ENCODE measurements at places on chromosomes 3 and 15.

DNA sequence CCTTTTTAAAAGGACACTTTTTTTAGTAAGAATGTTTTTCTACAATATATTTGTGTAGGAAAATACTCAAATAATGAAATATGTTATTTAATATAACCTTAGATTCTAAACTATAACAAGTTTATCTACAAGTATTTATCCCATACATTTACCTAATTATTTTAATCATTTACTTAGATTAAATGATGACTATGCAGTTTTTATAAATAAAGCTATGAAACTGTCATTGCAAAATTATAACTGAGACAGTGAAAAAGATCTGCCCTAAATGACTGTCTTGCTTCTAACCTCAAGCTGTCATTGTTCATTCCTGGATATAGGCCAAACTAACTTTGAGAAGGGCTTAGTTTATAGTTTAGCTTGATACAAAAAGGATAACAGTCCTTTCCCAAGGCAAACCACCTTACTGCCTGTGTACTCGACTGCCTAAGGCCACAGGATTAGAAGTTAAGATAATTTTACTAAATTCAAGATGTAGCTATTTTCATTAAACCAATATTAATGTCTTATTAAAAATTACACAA, 84.1 kb downstream of the GLDN start:
- DNase-seq, result no peak

- DNase-seq, result no peak
Measured at GRCh38 chr3:56782215-56782614, 19.5 kb downstream of the ARHGEF3 start.

DNA sequence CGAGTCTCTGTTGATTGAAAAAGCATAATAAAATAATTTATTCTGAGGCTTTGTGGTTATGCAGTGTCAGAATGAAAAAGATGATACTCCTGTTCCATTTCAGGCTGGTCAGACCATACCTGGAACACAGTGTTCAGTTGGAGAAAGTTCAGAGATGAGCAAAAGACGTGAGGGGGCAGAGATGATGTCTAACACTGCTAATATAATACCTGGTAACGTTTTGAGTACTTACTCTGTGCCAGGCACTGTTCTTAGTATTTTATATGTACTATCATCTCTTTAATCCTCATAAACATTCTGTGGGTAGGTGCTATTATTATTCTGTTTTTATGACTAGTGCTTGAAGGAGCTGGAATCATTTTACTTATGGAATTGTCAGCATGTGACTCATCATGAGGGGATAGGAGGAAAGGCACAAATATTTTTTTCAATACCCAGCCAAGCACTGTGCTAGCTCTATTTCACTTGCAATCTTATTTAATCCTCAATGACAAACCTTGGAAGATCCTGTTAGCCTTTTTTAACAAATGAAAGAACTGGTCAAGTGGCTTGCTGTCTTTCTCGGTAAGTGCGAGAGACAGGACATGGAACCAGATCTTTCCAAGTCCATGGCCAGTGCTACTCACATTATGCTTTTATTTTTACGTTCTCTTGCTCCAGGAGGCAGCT, 31.8 kb downstream of the IQGAP1 start:
- peak; percentile 43 for DNase-seq

GRCh38 chr15:69780374-69780773, 317.3 kb downstream of the TLE3 start:
- no peak for DNase-seq

DNA sequence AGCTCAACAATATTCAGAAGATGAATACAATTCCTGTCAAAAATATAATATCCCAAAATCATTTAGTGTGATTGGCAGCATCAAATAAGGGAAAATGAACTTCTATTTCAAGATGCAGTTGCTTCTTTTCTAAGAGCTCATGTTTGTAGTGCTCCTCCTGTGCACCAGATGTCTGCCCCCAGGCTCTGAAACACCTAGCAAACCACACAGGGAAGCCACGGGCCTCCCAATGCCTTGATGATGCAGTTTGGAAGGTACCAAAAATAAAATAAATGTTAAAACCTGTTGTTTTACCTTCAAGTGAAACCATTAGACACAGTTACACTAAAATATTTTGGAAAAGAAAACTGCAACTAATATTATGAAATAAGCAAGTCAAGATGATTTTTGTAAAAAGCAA, 22.2 kb downstream of the CFAP20DC start:
- no peak for DNase-seq

- no peak for DNase-seq
Measured at GRCh38 chr3:26345613-26346012, 277.0 kb upstream of the LRRC3B start.

DNA sequence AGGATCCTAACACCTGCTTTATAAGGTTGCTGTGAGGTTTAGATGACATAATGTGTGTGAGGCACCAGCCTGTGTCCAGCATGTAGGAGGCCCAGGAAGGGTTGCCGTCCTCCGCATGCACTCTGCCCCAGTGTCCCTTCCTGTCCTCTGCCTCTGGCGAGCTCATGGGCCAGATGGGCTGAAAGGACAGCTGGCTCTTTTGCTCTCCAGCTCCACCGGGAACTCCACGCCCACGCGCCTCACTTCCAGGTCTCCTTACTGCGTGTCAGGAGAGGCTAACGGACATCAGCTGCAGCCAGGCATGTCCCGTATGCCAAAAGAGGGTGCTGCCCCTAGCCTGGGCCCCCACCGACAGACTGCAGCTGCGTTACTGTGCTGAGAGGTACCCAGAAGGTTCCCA, 12.2 kb downstream of the MUC20 start:
- DNase-seq, result no peak

DNA sequence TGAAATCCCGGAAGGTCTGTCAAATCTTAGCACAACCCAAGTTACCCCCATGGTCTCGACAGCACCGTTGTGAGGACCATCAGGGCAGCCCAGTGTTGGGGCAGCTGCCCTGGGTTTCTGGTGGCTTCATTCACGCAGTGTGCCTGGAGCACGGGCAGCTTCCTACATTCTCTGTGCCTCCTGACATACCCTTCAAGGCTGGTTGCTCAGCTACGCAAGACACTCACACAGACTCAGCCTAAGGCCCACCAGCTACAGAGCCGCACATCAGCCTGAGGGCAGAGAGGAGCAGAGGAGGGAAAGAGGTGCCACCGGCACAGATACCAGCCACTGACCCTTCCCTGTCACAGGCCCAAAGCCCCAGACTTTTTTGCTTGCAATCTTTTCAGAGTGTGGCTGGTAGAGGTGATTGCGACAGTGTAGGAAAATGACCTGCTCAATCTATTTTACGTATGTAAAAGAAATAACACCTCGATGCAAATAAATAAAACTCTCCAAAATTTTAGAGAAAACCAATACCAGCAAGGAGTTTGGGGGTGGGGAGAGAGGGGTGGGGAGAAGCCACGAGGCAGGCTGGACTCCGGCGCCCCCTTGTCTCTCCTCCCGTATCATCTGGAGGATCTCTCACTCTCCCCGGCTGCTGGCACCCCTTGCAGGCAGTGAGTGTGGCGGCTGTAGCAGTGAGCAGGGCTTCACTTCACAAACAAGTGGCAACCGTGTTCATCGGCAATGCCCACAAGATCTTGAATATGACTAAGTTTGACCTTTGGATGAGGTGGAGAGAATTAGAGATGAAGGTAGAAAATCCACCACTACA, 12.7 kb downstream of the CSPG5 start:
- DNase-seq, result no peak
